CD14-positive monocyte (primary cell): ENCODE measurements at places on chromosomes 4 and X.

DNA sequence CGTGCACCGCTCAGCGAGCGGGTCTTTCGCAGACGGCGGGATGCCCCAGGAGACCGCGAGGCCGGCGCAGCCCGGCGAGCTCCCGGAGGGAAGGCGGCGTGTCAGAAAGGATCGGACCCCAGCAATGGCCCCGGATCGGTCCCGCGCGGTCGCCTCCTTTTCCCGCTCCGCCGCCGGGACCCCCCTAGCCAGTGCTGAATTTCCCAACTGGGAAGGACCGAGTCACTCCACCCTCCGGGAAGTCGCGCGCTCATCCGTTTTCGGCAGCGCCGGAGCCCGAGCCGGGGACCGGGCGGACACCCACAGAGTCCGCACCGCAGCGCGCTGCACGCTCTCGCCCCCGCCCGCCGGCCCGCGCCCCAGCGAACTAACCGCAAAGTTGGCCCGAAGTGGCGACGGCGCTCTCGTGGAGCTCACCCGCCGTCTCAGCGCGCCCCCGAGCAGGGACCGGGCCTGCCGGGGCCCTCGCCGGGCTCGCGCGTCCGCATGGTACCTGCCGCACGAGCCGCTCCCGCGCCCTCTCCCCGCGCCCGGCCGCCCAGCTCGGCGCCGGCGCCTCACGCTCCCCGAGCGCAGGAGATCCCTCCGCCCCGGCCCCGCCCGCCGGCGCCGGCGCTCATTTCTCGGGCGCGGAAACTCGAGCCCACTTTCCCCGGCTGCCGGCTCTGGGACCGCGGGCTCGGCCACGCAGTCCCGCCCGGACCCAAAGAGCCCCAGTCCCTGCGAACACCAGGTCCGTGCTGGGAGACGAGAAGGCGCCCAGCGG, at the start of gene FAT1:
FAT1 (minus strand) TSS at position 565 of the 766 bp plus-strand sequence. CDS start 14,029 bp downstream, outside the sequence.
- DNase-seq, result no peak

DNA sequence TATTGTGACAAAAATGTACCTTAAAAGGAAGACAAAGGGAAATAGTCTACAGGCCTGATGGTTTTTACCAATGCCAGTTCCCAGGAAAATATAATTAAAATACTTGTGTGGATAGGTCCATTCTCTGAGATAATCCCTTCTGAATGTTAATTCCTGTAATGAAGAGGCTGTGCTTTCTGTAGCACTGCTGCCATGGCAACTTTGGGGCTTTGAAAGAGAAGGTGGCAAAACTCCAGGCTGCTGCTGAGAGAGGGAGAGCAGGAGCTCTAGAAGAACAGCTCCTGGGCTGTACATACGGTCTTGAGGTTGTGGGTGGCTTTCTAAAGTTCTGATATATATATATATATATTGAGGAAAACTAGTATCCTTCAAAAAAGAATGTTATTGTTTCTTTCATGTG, 125.4 kb downstream of the PDLIM5 start:
- no peak for DNase-seq

- no peak for DNase-seq
Measured at GRCh38 chrX:150525061-150525919, 43.1 kb upstream of the MTM1 start.

- DNase-seq, result no peak
Measured at GRCh38 chr4:53005808-53006207, 143.7 kb downstream of the RASL11B start.

DNA sequence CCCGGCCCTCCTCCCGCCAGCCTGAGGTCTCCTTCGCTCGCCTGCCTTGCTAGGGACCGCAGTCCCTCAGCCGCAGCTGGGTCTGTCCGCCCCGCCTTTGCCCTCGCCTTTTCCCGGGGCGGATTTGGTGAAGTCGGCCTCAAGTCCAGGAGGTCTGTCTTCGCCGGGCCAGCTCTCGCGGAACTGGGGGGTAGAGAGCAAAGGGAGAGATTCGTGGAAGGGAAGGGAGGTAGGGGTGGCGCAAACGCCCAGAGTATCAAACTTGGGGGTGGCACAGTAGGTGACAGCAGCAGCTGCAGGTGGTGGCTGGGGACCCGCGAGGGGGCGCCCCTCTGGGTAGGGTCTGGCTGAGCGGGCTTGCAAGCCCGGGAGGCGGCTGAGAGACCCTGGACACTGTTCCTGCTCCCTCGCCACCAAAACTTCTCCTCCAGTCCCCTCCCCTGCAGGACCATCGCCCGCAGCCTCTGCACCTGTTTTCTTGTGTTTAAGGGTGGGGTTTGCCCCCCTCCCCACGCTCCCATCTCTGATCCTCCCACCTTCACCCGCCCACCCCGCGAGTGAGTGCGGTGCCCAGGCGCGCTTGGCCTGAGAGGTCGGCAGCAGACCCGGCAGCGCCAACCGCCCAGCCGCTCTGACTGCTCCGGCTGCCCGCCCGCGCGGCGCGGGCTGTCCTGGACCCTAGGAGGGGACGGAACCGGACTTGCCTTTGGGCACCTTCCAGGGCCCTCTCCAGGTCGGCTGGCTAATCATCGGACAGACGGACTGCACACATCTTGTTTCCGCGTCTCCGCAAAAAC, at the start of gene NPY2R:
NPY2R (plus strand) TSS at position 379 of the 797 bp plus-strand sequence. CDS start 5,304 bp downstream, outside the sequence.
- DNase-seq, result no peak

DNA sequence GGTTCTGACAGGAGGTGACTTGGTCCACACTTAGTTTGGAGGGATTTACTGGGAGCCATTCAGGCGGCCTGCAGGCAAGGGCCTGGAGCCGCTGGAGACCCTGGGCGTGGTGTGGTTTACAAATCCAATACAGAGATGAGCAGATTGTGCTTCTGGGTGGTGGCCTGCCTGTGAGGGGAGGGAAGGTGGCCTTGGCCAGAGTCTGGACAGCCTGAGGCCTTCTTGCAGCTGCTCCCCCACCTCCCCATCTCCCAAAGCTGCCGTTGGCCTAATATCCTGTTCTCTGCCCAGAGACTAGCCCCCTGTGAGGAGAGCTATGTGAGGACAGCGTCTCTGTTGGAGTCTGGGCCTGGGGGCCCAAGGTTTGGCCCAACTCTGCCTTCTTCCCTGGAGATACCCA, 163.9 kb upstream of the MAMLD1 start:
- DNase-seq, result no peak
